ENCODE measurements at places on chromosomes 12 and 14. TPM values are rescaled to one million over a fixed set of nuclear protein-coding genes. Genes with fewer than 3 reads are reported as not detected.

Gene LRRC10
- not detected for total RNA-seq

Gene TAS2R19
- 5.3 TPM for total RNA-seq

Gene PLA2G1B
- not detected for total RNA-seq

Gene MIPOL1
- total RNA-seq = 8.6 TPM

Gene FAM181A
- total RNA-seq = not detected

Gene RCOR1
- total RNA-seq = 11.4 TPM

Gene GPN3
- total RNA-seq = 8.9 TPM

Gene RTL1
- not detected for total RNA-seq

Gene RPGRIP1
- under 0.01 TPM for total RNA-seq
